ENCODE measurements at places on chromosomes 13 and 19.
A peak's percentile ranks its signal among the peaks of the same experiment; 100 is the strongest.

- DNase-seq, result no peak
Observed at GRCh38 chr19:15292847-15293582, 39.3 kb downstream of the BRD4 start.

DNA sequence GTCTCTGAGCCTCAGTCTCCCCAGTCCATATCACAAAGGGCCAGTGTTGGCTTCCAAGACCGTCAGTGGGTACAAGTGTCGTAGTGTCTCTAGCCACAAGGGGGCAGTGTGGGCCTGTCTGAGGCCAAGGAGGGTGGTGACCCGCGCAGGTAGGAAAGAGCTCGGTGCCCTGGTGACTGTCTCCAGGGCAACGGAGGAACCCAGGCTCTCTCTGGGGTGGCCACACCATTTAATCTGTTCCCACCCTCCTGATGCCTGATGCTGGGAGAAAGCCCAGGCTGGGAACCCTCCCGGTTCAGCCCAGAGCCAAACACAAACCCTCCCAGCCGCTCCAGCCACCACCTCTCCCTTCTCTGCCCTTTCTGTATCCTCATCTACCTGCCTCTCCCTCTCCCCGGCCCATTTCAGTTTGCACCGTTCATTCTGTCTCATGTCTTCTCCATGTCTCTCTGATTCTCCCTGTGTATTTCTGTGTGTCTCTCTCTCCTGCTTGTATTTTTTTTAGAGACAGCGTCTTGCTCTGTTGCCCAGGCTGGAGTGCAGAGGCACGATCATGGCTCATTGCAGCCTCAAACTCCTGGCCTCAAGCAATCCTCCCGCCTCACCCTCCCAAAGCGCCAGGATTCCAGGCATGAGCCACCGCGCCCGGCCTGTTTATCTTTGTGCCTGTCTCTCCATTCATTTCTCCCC is 17.5 kb upstream of the MEIS3 start:
- DNase-seq, result peak; percentile 83

DNA sequence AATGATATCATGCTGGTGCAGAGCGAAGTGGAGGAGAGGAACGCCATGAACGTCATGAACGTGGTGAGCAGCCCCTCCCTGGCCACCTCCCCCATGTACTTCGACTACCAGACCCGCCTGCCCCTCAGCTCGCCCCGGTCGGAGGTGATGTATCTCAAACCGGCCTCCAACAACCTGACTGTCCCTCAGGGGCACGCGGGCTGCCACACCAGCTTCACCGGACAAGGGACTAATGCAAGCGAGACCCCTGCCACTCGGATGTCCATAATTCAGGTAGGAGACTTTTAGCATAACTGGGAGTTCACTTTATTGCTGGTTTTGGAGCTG is 3.3 kb downstream of the PCDH17 start:
- no peak for DNase-seq

DNA sequence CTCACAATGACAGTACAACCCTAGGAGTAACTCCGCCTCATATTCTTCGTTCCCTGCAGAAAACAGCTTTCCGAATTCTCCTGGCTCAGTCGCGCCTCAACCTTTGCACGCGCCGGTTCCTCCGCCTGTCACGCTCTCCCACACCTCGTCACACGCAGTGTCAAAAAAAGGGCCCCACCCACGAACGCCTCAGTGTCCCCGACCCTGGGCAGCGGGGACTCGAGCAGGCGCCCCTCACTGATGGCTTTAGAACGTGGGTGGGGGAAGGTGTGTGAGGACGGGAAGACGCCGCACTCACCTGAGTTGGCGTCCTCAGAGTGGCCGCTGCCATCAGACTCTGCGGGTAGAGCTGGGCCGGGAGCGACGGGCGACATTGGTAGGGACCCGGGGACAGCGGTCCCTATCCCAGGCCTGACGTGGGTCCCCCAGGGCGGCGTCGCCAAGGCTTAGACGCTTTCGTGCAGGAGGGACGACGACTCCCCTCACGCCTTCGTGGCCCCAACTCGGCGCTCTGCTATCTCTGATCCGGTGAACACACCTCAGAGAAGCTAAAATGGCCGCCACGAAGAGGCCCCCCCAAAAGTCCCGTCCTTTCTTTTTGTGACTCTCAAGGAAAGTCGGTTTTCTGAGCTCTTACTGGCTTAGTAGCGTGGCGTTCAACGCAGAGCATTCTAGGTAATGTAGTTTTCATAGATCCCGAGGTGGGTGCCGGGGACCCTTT is at the start of gene ZNF154:
TSS of gene ZNF154 (minus strand) at position 564 of the 721 bp plus-strand sequence. CDS start at position 331, 233 bp downstream.
- DNase-seq, result peak; percentile 36

- peak; percentile 59 for DNase-seq
Observed at GRCh38 chr19:49497047-49497788, 984 bp downstream of the RPS11 start.

DNA sequence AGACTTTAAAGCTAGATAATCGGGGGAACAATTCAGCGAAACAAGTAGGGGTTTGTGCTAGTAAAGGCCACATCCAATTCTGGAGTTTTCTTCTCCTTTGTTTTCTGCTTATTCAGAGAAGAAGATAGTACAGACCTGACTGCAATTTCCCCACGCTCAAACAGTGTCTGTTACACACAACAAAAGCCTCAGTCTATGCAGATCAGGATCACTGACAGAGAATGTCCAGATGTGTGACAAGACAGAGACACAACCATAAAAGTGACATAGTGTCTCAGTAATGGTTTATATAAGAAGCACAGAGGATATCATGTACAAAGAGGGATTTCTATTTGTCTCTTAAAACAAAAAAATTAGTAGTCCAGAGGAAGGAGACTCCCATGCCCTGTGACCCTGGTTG is 70.7 kb upstream of the GTF3A start:
- no peak for DNase-seq

DNA sequence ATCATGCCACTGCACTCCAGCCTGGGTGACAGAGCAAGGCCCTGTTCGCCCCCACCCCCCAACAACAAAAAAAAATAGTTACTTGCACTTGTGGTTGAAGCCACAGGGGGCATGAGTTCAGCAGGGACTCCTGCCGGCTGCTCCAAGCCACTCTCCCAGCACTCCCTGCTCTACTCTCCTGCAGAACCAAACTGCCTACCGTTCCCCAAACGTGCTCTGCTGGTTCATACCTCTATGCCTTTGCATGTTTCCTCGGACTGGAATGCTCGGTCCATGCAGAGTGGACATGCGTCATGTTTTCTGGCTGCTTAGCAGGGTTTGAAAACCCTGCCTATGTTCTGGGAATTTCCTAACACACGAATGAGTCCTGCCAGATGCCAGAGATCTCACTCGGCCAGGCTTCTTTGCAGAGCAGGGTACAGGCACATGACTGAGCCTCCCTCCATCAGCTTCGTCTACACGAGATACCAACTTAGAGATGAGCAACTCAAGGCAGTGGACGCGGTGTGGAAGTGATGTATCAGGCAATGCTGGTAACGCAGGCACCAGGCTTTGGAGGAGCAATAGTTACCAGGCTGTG is 8.5 kb upstream of the SLC25A15 start:
- no peak for DNase-seq

DNA sequence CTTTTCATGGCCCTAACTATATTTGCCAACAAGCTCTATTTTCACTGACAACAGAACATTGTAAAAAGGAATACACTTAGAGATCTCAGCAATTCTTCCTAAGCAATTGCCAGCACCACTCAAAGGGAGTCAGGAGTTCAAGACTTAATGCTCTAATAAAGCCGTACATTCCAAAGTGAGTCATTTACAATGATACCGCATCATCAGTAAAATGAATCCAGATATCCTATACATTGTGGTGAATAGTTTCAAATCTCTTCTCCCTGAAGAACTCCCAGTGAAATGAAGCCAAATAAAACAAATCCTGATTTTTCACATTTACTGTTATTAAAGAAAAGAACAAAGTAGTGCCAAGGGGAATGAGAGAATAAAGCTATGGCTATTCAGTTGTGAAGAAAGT is 2898.7 kb upstream of the PCDH20 start:
- DNase-seq, result no peak

GRCh38 chr13:51906581-51906980 is 44.8 kb downstream of the CCDC70 start:
- no peak for DNase-seq

DNA sequence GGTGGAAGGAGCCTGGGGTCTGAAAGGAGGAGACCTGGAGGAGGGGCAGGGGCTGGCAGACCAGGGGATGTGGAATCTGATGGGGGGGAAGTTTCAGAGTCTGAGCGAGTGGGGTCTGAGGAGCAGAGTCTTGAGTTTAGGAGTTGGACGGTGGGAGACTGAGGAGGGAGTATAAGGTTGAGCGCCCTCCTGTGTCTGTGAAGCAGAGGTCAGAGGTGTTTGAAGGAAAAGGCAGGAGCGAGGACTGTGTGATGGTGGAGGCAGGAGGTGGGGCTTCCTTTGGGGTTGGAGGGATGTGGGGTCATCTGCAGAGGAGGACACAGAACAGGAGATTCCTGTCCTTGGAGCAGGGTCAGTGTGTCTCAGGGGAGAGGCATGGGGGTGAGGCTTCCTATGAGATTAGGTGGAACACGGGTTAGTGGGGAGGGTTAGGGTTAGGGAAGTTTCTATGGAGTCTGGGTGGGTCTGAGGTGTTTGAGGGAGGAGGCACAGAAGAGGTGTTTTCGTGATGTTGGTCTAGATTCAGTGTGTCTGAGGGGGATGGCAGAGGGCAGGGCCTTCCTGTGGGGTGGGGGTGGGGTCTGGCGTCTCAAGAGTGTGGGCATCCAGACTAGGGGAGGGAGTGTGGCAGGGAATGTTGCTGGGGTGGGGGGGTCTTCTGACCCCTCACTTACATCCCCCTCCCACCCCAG is 8.3 kb downstream of the RYR1 start:
- no peak for DNase-seq

- DNase-seq, result no peak
Observed at GRCh38 chr19:14167576-14168138, 31.3 kb upstream of the ASF1B start.

- no peak for DNase-seq
Observed at GRCh38 chr13:72808917-72809500, 27.1 kb downstream of the PIBF1 start.

DNA sequence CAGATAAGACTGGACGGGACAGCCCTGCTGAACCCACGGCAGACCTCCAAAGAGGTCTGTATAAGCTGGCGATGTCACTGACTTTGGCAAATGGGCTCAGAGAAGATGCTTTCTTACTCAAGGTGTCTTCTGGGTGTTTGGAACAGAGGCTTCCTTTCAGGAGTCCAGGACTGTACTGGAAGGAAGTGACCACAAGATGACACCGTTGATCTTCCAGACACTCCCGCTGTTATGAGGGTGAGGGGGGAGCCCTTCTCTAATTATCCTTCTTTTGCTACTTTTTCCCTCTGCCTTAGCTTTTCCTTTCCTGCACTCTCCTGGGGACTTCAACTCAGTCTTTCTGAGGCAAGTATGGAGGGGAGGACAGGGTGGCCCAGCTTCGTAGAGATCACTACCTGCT is 65.2 kb upstream of the ZNF599 start:
- DNase-seq, result no peak

- DNase-seq, result no peak
Observed at GRCh38 chr19:13083627-13084026, 19.0 kb downstream of the LYL1 start.

DNA sequence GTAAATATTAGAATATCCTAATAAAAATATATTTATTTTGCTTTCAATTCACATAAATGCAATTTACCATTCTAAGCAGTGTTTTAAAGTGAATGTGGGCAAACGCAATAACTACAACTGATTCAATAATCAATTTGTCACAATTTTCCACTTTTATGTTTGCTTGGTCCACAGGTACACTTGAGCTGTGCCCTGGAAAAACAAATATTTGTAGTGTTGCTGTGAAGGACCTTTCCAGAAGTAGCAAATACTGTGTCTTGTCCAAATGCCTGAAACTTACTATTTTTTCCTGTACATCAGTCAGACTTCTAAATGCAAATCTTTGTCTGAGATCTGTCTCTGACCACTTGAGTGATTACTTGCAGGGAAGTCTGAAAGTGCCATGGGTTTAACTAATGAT is 845.8 kb upstream of the SLITRK5 start:
- DNase-seq, result no peak

GRCh38 chr19:55384131-55384919 is at the start of gene TMEM238:
Gene TMEM238, minus strand, starts transcription at chr19:55384292. Its CDS starts 33 bp downstream, at chr19:55384259.
- no peak for DNase-seq

DNA sequence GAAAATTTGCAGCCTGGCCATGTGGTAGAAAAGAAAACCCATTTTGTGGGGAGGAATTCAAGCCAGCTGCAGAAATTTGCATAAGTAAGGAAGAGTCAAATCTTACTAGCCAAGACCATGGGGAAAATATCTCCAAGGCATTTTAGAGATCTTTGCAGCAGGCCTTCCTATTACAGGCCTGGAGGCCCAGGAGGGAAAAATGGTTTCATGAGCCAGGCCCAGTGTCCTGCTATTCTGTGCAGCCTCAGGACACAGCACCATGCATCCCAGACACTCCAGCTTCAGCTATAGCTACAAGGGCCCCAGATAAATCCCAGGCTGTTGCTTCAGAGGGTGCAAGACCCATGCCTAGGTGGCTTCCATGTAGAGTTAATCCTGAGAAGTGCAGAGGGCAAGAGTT is 1590.1 kb upstream of the PRR20A start:
- no peak for DNase-seq

DNA sequence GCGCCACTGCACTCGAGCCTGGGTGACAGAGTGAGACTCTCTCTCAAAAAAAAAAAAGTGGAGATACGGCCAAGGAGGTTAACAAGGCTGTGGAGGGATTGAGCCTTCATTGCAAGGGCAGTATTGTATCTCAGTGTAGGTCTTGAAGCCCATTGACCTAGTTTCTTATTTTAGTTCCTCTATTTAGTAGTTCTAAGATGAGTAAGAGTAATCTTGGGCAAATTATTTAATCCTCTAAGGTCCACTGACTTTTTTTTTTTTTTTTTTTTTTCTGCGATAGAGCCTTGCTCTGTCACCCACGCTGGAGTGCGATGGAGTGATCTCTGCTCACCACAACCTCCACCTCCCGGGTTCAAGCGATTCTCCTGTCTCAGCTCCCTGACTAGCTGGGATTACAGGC is 14.3 kb upstream of the ILF3 start:
- DNase-seq, result no peak

DNA sequence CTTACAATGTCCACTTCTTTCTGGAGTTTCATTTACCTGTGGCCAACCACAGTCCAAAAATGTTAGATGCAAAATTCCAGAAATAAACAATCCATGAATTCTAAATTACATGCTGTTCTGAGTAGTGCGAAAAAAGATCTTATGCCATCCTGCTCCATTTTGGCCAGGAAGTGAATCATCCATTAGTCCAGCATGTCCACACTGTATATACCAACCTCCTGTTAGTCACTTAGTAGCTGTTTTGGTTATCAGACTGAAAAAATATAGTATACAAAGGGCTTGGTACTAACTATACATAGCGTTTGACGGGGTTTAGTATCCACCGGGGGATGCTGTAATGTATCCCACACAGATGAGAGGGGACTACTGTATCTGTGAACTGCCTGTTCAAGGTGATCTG is 618.0 kb upstream of the ARGLU1 start:
- DNase-seq, result no peak

DNA sequence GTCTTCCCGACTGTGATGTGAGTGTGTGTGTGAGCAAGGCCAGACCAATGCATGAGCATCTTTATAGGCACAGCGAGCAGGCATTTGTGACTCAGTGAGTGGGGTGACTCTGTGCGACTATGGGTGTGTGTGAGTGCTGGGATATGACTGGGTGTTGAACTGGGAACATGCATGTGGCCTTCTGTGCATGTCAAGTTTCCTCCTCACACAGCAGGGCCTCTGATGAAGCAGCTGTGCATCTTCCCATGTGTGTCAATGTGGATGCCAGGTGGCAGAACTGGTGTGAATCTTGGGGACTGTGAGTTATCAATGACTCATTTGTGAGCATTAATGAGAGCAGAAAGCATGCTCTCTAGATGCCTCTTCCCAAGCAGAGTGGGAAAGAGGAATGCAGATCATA is 12.1 kb upstream of the LGALS14 start:
- DNase-seq, result no peak
